Peyer's patch (tissue), 4 donors: ENCODE measurements at places on chromosomes 1 and 21.

- no peak overlapping the region for H3K4me3 ChIP-seq
- DNase-seq: no peak
- H3K27me3 ChIP-seq: no peaks in the 10 kb centered on the region
These were observed 52.5 kb upstream of the DMRTB1 start for GRCh38 chr1:53406551-53407235.

GRCh38 chr21:41396558-41397075 lies 29.4 kb upstream of the MX1 start:
- no peak overlapping the region for H3K27ac ChIP-seq
- peaks cover 21% of the 10 kb centered on the region for H3K36me3 ChIP-seq
- H3K27me3 ChIP-seq: no peaks in the 10 kb centered on the region
- no peak overlapping the region for H3K4me3 ChIP-seq
- H3K4me1 ChIP-seq: no peaks in the 10 kb centered on the region
- DNase-seq: no peak

DNA sequence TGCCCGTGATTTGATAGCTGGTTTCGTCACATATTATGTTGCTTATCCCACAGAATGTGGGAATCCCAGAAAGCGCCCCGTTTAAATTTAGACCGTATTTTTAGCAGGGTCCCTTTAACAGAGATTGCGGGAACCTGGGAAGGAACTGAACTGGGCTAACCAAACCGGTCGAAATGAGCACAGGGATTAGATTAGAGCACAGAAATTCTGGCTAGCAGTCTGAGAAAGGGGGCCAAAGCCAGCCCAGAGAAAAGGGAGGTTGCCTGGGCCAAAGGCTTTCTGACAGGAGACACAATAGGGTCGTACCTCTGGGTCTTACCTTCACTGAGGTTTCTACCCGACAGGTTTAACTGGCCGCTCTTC lies 327 bp downstream of the LRRC40 start:
- DNase-seq: no peak
- H3K27ac ChIP-seq: peak overlapping the region; percentile 83
- no peaks in the 10 kb centered on the region for H3K27me3 ChIP-seq
- peak overlapping the region; percentile 67 for H3K4me3 ChIP-seq
- no peaks in the 10 kb centered on the region for H3K4me1 ChIP-seq

GRCh38 chr1:11934302-11935056 lies at the start of gene PLOD1:
PLOD1 (plus strand) TSS chr1:11934717; CDS start chr1:11934780, 63 bp downstream.
- H3K27me3 ChIP-seq: no peaks in the 10 kb centered on the region
- H3K36me3 ChIP-seq: no peaks in the 10 kb centered on the region
- no peaks in the 10 kb centered on the region for H3K4me1 ChIP-seq
- DNase-seq: peak; percentile 92

- H3K27ac ChIP-seq: no peak overlapping the region
- no peaks in the 10 kb centered on the region for H3K4me1 ChIP-seq
- no peak for DNase-seq
- H3K27me3 ChIP-seq: no peaks in the 10 kb centered on the region
- no peak overlapping the region for H3K4me3 ChIP-seq
- H3K36me3 ChIP-seq: no peaks in the 10 kb centered on the region
These were observed 201.1 kb downstream of the PRDM2 start for GRCh38 chr1:13901039-13901438.

GRCh38 chr21:29487154-29487553 lies 188.4 kb downstream of the BACH1 start:
- H3K27me3 ChIP-seq: no peaks in the 10 kb centered on the region
- no peaks in the 10 kb centered on the region for H3K36me3 ChIP-seq
- H3K4me1 ChIP-seq: no peaks in the 10 kb centered on the region
- no peak overlapping the region for H3K27ac ChIP-seq
- H3K4me3 ChIP-seq: no peak overlapping the region

- H3K4me1 ChIP-seq: peaks cover 10% of the 10 kb centered on the region
- no peak overlapping the region for H3K4me3 ChIP-seq
- H3K27ac ChIP-seq: peak overlapping the region; percentile 64
These were observed 5.8 kb downstream of the HAO2 start for GRCh38 chr1:119374208-119374874.

- no peaks in the 10 kb centered on the region for H3K27me3 ChIP-seq
- no peak for DNase-seq
- no peaks in the 10 kb centered on the region for H3K36me3 ChIP-seq
- H3K4me1 ChIP-seq: no peaks in the 10 kb centered on the region
These were observed 36.4 kb downstream of the DENND1B start for GRCh38 chr1:197738927-197739326.

DNA sequence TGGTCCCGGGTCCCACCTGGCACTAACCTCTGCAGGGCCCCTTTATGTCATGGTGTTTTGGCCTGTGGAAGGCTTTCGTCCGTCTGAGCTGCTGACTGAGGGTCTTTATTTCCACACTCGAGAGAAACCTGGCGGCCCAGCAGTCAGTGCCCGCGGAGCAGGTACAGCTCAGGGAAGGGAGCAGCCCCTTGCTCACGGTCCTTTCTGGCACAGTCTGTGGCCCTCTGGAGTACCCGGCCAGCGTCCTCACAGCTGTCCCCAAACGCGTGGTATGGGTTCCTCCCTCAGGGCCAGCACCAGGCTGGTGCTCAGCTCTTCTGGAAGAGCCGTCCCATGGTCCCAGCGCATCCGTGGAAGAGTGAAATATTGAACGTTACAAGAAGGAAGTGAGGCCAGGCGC lies 24.3 kb downstream of the SKI start:
- no peaks in the 10 kb centered on the region for H3K27me3 ChIP-seq
- DNase-seq: no peak
- H3K4me1 ChIP-seq: peaks cover 71% of the 10 kb centered on the region
- H3K4me3 ChIP-seq: no peak overlapping the region

GRCh38 chr1:200405264-200405663 lies 4.6 kb downstream of the ZNF281 start:
- no peak for DNase-seq
- no peak overlapping the region for H3K27ac ChIP-seq
- H3K36me3 ChIP-seq: no peaks in the 10 kb centered on the region
- peaks cover 3% of the 10 kb centered on the region for H3K4me1 ChIP-seq
- H3K27me3 ChIP-seq: no peaks in the 10 kb centered on the region

DNA sequence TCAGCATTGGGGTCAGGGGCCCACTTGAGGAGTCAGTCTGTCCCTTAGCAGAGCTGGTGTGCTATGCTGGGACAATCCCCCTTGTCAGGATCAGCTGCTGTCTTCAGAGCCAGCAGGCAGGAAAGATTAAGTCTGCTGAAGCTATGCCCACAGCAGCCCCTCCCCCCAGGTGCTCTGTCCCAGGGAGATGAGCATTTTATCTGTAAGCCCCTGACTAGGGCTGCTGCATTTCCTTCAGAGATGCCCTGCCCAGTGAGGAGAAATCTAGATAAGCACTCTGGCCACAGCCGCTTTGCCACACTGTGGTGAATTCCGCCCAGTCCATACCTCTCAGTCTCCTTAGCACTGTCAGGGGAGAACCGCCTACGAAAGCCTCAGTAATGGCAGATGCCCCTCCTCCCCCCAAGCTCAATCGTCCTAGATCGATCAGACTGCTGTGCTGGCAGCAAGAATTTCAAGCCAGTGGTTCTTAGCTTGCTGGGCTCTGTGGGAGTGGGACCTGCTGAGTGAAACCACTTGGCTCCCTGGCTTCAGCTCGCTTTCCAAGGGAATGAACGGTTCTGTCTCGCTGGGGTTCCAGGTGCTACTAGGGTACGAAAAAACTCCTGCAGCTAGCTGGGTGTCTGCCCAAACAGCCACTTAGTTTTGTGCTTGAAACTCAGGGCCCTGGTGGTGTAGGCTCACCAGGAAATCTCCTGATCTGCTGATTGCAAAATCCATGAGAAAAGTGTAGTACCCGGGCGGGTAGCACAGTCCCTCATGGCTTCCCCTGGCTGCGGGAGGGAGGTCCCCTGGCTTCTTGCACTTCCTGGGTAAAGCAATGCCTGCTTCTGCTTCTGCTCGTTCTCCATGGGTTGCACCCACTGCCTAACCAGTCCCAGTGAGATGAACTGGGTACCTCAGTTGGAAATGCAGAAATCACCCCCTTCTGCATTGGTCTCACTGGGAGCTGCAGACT lies 25.1 kb upstream of the TP53BP2 start:
- H3K27ac ChIP-seq: no peak overlapping the region
- H3K36me3 ChIP-seq: no peaks in the 10 kb centered on the region
- H3K27me3 ChIP-seq: no peaks in the 10 kb centered on the region
- DNase-seq: no peak
- H3K4me1 ChIP-seq: no peaks in the 10 kb centered on the region
- H3K4me3 ChIP-seq: no peak overlapping the region

DNA sequence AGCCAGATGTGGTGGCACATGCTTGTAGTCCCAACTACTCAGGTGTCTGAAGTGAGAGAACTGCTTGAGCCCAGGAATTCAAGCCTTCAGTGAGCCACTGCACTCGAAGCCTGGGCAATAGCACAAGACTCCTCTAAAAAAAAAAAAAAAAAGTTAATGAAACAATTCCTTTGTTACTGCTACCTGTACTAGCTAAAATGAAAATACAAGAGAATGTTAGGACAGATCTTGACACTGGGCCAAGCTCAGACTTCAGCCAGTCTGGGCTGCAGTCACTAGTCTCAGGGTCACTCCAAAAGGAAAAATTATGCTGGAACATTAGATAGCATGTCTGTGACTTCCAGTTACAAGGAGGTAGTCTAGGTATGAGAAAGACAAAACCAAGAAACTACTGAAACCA lies 56.5 kb downstream of the TRIM33 start:
- DNase-seq: no peak
- no peak overlapping the region for H3K4me3 ChIP-seq
- no peaks in the 10 kb centered on the region for H3K36me3 ChIP-seq
- H3K27ac ChIP-seq: no peak overlapping the region
- H3K27me3 ChIP-seq: no peaks in the 10 kb centered on the region

DNA sequence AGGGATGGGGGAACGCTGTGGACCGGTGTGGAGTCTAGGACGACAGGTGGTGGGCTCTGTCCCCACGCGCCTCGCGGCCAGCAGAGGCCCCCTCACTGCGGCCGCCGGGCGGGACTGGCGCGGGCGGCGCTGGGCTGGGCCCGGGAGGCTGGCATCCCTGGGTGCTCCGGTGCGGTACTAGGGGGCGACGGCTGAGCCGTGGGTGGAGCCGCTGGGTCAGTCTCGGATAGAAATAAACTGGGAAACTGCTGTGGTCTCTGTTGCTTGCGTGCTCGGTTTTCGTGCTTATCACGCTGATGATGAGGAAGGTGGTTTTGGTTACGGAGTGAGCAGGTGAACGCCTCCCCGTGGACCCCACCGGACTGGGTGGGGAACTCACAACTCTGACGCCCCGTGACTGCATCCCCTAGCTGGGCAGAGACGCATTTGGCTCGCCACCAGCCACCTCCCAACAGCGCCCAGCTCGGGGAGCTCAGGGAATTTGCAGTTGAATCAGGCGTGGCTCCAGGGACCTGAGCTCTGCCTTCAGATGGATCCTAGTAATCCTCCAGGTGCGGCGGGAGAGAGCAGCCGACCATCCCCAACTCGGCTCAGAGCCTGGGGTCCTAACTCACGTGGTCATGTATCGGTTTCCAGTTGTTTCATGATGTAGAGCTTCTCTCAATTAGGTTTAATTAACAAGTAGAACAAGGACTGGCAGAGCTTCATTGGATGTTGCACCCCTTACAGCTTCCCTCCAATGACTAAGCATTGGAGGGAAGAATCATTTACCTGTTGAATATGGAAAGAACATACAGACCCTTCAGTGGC lies 32.1 kb downstream of the HSD17B7 start:
- H3K4me1 ChIP-seq: no peaks in the 10 kb centered on the region
- H3K36me3 ChIP-seq: no peaks in the 10 kb centered on the region
- no peak for DNase-seq
- H3K27me3 ChIP-seq: no peaks in the 10 kb centered on the region

GRCh38 chr1:104406728-104407127 lies 657.0 kb downstream of the AMY1C start:
- no peaks in the 10 kb centered on the region for H3K27me3 ChIP-seq
- H3K4me3 ChIP-seq: no peak overlapping the region
- H3K4me1 ChIP-seq: no peaks in the 10 kb centered on the region
- no peak overlapping the region for H3K27ac ChIP-seq
- no peaks in the 10 kb centered on the region for H3K36me3 ChIP-seq

- no peaks in the 10 kb centered on the region for H3K27me3 ChIP-seq
- no peaks in the 10 kb centered on the region for H3K4me1 ChIP-seq
These were observed 16.3 kb upstream of the DNAJC6 start for GRCh38 chr1:65292861-65293593.

DNA sequence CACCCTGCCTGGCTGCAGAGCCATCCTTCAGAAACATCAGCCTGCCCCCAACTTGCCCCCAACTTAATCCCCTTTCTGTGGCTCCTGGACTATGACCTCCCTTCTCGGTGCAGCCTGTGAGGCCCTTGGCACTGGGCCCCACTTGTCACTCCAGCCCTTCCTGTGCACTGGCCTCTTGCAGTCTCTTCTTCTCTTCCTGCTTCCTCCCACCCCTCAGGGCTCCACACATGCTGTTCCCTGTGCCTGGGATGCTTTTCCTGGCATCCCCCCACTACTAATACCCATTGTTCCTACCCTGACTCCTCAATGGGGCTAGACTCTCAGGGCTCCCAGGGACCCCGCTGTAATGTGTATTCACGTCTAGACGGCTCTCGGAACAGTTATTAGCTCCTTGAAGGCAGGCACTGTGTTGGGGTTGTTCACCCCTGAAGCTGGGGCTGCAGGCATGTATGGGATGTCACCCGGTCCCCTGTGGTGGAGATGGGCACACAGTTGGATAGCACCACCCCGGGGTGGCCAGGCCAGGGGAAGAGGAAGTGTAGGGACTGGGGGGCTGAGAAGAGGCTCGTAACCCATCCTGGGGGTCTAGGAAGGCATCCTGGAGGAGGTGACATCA lies 4.5 kb downstream of the LDLRAD1 start:
- no peaks in the 10 kb centered on the region for H3K27me3 ChIP-seq

GRCh38 chr1:40780678-40781607 lies 2.6 kb upstream of the KCNQ4 start:
- H3K27me3 ChIP-seq: no peaks in the 10 kb centered on the region
- H3K36me3 ChIP-seq: peaks cover 6% of the 10 kb centered on the region
- DNase-seq: no peak
- H3K4me1 ChIP-seq: peaks cover 7% of the 10 kb centered on the region
- no peak overlapping the region for H3K4me3 ChIP-seq

DNA sequence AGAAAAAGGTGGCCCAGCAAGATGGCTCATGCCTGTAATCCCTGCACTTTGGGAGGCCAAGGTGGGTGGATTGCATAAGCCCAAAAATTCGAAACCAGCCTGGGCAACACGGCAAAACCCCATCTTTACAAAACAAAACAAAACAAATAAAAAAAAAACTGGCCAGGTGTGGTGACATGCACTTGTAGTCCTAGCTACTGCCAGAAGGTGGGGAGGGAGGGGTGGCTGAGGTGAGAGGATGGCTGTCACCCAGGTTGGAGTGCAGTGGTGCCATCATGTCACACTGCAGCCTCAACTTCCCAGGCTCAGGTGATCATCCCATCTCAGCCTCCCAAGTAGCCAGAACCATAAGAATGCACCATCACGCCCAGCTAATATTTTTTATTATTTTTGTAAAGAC lies 22.8 kb downstream of the RERE start:
- H3K4me1 ChIP-seq: no peaks in the 10 kb centered on the region
- H3K27ac ChIP-seq: no peak overlapping the region
- no peak overlapping the region for H3K4me3 ChIP-seq
- no peaks in the 10 kb centered on the region for H3K36me3 ChIP-seq
